ENCODE measurements at places on chromosomes 5 and 9.

- DNase-seq = no peak
Observed at GRCh38 chr5:53302529-53302928, 177.9 kb upstream of the FST start.

GRCh38 chr5:180138214-180138975 is 66.8 kb upstream of the RNF130 start:
- no peak for DNase-seq

DNA sequence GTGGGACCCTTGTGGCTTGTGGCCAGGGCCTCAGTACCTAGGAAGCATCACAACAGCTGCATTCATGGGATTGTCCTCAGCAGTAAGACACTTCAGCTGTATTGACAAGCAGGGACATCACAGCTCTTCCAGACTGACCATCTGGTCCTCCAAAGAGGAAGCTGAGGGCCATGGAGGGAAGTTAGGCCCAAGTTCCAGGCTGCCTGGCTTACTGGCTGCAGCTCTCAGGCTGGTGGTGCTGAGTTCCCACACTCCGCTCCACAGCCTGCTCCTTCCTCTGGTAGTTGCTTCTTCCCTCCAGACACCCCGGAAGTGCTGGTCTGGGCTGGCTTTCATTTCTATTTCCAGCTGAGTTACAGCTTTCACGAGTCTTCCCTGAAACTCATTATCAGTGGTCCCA is 5.7 kb upstream of the STING1 start:
- DNase-seq = no peak

DNA sequence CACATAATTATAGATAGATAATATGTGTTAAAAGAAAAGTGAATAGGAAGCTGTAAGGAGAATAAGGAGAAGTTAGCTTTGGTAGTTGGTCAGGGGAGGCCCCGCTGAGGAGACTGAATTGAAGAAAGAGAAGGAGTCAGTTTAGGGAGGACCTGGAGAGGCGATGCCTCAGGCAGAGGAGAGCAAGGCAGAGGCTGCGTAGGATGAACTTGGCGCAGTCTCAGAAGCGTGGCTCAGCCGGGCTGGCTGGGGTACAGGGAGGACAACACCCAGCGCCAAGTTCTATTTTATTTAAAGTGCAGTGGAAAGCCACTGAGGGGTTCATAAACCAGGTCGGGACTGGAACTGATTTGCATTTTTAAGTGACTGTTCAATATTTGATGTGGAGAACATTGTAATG is 68.5 kb downstream of the PTCD2 start:
- DNase-seq = no peak

- DNase-seq = no peak
Observed at GRCh38 chr5:121009058-121009457, 545.0 kb downstream of the PRR16 start.

DNA sequence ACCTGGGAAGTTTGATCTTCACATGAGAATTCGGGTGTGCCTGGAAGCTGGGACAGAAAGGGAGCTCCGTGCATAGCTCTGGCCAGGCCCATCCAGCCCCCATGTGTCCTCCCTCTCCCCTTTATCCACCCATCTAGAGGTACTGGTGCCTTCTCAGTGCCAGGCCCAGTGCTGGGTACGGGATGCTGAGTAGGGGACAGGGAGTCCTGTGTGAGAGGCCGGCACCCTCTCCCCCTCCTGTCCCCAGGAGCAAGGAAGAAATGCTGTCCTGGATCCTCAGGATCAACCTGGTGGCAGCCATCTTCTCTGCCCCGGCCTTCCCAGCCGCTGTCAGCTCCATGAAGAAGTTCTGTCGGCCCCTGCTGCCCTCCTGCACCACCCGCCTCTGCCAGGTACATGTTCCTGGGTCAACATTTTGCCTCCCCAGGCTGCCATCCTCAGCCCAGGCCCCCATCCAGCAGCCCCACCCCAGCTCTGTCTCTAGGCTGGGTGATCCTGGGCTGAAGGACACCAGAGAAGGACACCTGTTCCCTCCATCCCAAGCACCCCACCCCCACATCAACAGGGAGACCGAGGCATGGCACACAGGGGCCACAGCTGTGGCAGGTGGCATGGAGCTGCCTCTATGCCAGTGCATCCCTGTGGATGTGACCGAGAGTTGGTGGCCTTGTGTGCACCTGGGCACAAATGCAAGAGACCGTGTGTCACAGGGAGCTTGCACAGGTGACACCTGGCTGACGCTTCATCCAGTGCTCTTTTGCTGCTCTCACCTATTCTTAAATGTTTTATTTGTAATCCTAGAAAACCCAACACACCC is 43.0 kb downstream of the PSD2 start:
- no peak for DNase-seq

- DNase-seq = no peak
Observed at GRCh38 chr5:135186662-135187522, 152.9 kb upstream of the PITX1 start.

Measured in activated CD4-positive, CD25-positive, alpha-beta regulatory T cell (primary cell).